M059J (cell line): ENCODE measurements at places on chromosomes 2 and 18. TPM values are rescaled to one million over a fixed set of nuclear protein-coding genes. Genes with fewer than 3 reads are reported as not detected.

PROKR1 gene
- 0.17 TPM in 1 of 2 replicates, not detected in the other for total RNA-seq

ASB18 gene
- 0.30 TPM in 1 of 2 replicates, not detected in the other for total RNA-seq

SIX2 gene
- 0.37 TPM in 1 of 2 replicates, not detected in the other for total RNA-seq

NEURL3 gene
- total RNA-seq: 0.59 and 1.1 TPM in 2 replicates

SPATA3 gene
- not detected in 2 replicates for total RNA-seq

CREG2 gene
- 0.15 and 0.86 TPM in 2 replicates for total RNA-seq

SIX3 gene
- total RNA-seq: not detected in 2 replicates

ICOS gene
- not detected in 2 replicates for total RNA-seq

RPRM gene
- total RNA-seq: 0.27 and 0.34 TPM in 2 replicates

AKAIN1 gene
- total RNA-seq: not detected in 2 replicates

RAB10 gene
- 71.0 and 115 TPM in 2 replicates for total RNA-seq

DDX18 gene
- total RNA-seq: 49.1 and 56.4 TPM in 2 replicates

RSAD2 gene
- 117 and 157 TPM in 2 replicates for total RNA-seq

DNA sequence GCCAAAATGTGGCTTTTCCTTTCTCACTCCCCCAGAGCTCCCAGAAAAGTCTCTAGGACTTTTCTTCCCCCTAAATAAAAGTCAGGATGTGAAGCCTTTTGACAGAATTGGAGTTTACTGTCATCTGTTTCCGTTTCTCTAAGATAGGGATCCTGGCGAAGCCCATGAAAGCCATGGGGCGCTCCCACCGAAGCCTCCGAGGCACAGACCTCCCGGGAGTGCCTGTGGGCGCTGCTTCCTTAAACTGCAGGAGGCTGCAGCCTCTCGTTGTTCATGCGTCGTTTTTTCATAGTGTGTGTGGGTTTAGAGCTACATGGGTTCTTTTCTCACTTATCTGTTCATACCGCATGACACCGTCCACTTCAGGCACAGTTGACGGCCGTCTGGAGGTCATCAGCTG lies 56.8 kb downstream of the ASAP2 start:
- DNase-seq: no peak

DNA sequence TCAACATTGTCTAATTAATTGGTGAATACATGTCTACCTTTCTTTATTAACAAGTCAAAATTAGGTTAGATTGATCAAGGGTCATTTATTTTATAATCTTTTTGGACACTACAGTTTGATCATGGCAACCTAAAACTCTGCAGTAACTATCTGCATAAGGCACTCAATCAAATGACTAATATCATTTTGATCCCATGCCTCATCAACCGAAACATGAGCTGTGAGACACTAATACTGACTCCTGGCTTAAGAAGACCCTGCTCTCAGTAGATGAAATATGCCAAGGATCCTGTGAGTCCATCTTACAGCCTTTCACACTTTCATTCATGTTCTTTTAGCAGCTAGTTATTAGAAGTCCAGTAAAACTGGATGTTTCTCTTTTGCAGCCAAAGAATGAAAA lies 169.4 kb upstream of the CAVIN2 start:
- DNase-seq: peak; percentile 68

GRCh38 chr2:82055846-82056245 lies 1751.3 kb upstream of the LRRTM1 start:
- DNase-seq: no peak

- no peak for DNase-seq
Observed at GRCh38 chr18:37577051-37577611, 11.5 kb upstream of the CELF4 start.

GRCh38 chr2:209147981-209148380 lies 275.9 kb upstream of the MAP2 start:
- no peak for DNase-seq

DNA sequence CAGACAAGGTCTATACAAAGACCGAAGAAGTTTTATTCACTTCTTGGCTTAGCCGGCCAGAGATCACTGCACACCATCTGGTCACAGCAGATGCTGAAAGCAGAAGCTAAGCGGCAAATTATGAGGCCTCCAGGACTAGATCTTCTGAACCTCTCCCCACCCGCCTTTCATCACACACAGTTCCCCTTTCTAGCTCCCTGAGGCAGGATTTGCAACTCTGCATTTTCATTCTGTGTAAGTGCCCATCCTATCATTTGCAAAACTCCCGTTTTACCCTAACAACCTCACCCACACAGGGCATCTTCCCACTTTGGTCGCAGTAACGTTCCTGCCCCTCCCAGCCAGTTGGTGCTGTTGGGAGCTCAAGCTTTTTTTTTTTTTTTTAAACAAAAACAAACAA lies 3.1 kb upstream of the MOB1A start:
- no peak for DNase-seq

GRCh38 chr18:54742120-54742519 lies 86.2 kb upstream of the RAB27B start:
- peak; percentile 50 for DNase-seq

DNA sequence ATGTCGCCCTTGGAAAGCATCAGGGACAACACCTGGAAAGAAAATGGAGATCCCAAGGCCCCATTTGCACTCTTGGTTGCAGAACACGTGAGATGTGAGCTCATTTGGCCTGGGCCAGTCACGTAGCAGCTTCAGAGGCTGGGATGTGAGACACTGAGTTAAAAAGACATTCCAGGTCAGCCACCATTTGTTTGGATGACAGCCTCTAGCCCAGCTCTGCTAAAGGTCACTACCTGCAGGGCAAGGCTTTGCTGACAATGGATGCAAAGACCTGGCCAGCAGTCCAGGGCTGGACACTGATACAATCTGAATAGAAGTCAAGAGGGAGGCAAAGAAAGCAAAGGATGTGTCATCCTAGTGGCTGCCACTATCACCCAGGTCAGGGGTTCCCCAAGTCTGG lies 83.9 kb upstream of the LRPPRC start:
- peak; percentile 32 for DNase-seq

DNA sequence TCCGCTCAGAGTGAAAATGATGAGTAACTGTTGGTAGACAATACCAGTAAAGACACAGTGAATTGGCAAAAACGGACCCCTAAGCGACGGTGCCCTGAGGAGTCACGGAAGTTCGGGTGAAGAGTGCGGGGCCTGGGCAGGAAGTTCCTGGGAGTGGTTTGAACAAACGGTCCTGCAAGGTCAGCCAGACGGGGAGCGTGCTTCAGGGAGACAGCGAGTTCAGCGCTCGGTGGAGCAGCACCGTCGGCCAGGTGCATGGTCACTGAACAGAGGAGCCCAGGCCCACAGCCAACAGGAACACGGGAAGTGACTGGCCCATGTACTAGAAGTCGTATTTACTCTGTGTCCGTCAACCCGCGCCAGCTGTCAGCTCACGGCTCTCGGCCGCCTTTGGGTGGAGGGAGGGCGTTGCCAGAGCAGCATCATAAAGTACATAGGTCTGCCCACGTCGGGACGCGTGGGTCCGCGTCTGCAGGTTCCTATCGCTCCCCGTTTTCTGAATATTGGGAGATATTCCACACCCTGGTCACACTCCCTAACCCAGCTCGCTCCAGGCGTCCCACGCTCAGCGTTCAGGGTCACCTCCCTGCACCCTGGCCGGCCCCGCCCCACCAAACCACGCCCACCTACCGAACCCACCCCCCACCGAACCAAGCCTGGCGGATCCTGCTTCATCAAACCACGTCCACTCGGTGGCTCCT lies 75.6 kb upstream of the UXS1 start:
- DNase-seq: peak; percentile 4

DNA sequence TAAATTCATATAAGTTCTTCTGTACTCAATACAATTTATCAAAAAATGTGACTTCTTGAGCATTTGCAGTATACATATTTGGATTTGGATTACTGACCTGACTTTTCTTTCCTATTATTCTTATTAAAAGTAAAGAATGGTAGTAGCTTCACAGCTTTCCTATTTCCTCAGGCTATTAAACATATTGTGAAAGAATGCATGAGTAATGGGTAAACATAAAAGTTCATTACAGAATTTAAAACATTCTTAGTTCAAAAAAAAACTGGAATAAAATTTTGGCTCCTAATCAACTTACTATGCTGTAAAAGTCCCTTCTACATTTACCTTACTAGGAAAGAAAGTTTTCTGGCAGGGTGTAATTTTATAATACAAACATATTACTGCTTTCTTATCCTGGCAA lies 27.3 kb upstream of the C2orf66 start:
- peak; percentile 55 for DNase-seq

GRCh38 chr2:122205641-122206040 lies 450.2 kb downstream of the TSN start:
- DNase-seq: no peak

GRCh38 chr18:55869556-55870501 lies 281.8 kb upstream of the TCF4 start:
- no peak for DNase-seq

GRCh38 chr18:48050176-48050575 lies 119.7 kb upstream of the SMAD2 start:
- no peak for DNase-seq

- peak; percentile 25 for DNase-seq
Observed at GRCh38 chr2:47274054-47274782, 119.1 kb upstream of the STPG4 start.

GRCh38 chr2:100923461-100924060 lies 78.5 kb upstream of the RPL31 start:
- no peak for DNase-seq

GRCh38 chr2:112622528-112622849 lies 23.2 kb upstream of the SLC20A1 start:
- peak; percentile 76 for DNase-seq

DNA sequence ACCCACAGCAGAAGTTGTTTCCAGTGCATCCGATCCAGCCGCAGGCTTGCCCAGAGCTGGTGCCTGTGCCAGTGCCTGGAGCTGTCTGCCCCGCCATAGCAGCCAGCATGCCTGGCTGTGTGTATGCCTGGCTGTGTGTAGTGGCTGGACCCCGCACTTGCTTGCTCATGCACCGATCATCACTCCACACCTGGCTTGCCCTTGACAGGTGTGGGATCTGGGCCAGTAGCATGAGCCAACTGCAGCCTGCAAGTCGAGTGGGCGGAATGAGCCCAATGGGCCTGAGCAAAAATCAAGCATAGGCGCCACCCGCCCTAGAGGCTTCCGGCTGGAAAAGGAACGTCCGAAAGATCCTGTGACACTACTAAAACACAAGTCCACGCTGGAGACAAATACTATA lies 74.5 kb downstream of the EPB41L3 start:
- no peak for DNase-seq

- no peak for DNase-seq
Observed at GRCh38 chr2:38095079-38095995, 19.4 kb upstream of the CYP1B1 start.

DNA sequence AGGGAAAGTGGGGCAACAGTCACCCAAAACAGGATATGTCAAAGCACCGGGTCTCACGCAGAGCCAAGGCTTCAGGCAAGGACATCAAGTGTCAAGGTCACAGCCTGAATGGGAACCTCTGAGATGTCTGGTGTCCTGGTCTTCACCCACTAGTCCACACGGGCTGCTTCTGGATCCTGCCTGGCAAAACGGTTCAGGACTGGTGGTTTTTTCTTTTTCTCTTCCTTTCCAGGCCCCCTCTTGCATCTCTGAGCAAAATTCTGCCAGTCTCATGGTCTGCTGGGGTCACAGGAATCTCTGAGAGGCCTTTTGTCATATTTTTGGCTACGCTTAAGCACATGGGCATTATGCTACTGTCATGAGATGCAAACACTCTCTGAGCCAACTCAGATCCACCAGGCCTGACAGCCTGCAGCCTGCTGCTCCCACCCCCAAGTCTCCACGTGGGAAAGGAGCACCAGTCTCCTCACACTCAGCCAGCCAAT lies 518.2 kb upstream of the ZEB2 start:
- DNase-seq: no peak

GRCh38 chr18:75304678-75305557 lies 94.3 kb downstream of the TSHZ1 start:
- DNase-seq: no peak

DNA sequence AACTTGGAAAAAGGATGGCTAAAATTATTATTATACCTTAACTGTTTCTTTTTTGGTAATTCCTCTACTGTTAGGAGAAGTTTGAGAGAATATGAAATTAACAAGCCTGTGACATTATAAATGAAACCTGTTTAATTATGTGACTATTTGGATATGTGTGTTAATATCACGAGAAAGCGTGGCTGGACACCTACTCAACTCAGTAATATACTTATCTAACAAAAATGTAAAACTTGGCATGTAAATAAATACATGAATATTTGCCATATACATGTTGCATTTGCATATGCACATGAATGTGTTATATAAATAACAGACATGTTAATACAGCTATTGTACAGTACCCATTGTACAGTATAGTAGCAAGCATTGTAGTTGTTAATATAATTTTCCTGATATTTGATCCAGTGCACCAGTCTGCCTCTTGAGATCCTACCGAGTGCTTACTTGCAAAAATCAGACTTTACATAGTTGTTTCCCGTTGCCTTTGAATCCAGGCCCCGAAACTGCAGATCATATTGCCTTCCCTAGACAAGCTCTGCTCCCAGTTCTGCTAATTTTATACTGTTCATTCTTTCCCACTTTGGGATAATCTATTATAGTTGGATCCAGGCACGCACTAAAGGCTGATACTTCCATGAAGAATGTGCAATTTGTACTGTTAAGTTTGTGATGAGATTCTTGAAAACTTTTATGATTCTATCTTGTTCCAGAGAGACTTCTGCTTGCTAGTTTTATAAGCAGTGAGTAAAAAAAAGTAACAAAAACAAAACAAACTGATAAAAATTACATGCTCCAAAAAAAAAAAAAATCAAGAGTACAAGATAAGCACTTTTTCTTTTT lies 395.6 kb downstream of the ARHGAP15 start:
- DNase-seq: peak; percentile 27

GRCh38 chr18:30387401-30387800 lies 655.1 kb downstream of the DSC3 start:
- no peak for DNase-seq

DNA sequence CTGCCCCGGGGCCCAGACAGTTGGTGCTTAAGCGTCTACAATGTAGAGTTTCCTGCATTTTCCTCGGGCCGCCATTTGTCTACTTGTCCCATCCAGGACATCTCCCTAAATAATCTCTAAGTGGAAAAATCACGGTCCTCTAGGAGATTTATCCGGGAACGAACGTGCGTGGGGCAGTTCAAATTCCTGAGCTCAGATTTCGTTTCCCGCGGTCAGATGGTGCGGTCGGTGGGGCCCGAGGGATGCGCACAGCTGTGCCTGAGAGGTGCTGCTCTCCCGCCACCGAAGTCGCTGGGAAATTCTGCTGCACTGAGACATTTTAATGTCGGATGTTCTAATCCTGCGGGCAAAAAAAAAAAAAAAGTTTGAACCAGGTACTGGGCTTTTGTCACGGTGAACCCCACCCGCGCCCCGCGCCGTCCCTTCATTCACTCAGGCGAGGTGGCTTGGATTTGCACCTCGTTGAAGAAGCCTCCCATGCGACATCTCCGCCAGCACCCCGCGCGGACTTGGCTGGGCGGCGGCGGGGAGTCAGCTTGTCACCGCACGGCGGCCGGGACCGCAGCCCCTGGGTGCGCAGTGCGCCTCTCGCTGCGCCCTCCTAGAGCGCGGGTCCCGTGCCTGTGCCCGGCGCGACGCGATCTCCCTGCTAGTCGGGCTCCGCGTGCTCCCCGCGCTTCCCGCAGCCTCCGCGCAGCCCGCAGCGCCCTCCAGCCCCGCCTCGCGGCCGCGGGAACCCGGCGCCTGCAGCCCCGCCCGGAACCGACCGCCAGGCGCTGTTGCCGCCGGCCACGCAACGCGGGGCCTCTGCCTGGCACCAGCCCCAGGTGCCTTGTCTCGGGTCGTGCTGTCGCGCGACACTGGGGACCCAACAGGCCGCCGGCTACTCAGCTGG lies 191.9 kb upstream of the TCF4 start:
- DNase-seq: peak; percentile 68
